ENCODE measurements at places on chromosomes 5 and 9.

- DNase-seq: no peak
Observed at GRCh38 chr5:176636426-176636825, 6.0 kb downstream of the EIF4E1B start.

GRCh38 chr9:108813951-108814601, 41.7 kb downstream of the ACTL7B start:
- peak; percentile 30 for DNase-seq

DNA sequence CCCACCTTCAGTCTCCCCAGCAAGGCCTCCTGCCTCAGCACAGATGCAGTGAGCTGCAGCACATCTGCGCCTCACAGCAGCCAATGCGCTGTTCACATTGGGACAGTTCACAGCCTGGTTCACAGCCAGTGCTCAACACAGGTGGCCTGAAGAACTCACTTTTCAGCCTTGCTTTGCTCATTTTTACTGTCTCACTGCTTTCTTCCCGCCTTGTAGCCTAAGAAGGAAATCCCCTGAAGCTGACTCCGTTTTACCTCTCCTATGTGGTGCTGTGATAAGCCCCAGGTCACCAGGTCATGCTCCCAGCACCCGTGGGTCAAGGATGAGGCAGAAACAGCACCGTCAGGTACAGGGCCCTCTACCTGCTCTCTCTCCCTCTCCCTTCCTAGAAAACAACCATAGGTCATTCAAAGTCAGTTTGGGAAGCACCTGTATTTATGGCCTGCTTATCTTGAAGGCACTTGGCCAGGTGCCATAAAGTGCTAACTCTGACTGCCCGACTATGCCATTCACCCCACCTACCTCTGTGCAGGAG, 1.1 kb downstream of the GCNT4 start:
- no peak for DNase-seq

DNA sequence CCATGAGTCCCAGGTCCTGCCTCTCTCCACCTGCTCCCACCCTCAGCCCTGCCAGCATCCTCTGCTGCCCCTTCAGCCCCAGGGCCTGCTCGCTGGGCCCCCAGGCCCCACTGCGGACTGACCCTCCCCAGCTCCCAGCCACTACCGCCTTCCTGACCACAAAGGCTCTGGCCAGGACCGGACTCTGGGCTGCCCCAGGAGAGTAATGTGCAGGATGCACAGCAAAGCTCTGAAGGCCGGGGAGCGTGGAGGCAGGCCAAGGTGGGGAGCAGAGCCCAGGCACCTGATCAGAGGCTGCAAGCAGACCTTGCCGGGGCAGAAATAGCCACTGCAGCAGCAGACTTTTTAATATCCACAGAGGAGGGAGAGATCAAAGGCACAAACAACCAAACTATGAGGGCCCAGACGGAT, 27.9 kb downstream of the IPPK start:
- DNase-seq: no peak

- DNase-seq: no peak
Observed at GRCh38 chr5:116388564-116389258, 185.9 kb downstream of the SEMA6A start.

- DNase-seq: no peak
Observed at GRCh38 chr9:131477367-131477766, 25.4 kb upstream of the POMT1 start.

DNA sequence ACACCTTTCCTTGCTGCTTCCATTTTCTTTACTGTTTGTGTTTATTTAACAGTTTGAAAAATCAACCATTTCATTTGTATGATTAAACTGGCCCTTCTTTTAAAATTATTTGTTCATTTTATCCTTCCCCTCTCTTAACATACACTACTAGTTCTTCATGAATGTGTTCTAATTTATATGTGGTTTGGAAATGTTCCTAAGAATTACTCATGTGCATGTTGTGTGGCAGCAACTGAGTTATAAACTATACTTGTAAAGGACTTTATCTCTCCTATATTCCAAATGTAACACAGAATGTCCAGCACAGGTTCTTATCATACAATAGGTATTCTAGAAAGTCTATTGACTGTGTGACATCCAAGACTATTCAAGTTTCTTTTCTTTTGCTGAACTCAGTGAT, 358.2 kb upstream of the MEF2C start:
- no peak for DNase-seq

DNA sequence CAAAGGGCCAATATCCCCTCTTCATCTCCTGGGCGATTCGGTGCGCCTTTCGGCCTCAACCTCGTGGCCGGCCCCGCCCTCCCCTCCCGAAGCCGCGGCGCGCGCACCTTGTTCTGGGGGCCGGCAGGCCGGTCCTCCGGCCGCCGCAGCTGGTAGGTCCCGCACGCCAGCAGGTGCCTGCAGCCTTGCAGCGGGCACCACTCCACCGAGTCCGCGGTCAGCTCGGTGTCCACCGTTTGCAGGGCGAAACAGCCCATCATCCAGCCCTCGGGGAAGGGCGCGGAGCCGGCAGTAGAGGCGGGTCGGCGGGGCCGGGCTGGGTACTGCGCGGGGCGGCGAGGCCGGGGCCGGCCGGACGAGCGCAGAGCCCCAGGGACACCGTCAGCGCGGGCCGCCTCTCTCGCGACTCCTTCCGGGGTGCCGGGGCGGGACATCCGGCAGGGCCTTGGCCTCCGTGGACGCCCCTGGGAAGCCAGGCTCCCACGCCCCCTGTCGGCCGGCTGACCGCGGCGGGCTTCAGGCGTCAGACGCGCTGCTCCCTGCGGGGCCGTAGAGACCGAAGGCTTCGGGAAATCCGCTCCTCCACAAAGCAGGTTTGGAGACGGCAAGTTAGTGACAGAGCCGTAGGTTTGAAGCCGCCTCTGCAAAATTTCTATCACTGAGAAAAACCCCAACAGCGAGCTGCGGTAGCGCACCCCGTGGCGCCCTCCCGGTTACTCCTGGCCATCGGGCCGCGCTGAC, at the start of gene DPH7:
Gene DPH7 (minus strand): TSS at position 408 of the 741 bp plus-strand sequence. CDS start 148 bp downstream, at position 260.
- peak; percentile 31 for DNase-seq

DNA sequence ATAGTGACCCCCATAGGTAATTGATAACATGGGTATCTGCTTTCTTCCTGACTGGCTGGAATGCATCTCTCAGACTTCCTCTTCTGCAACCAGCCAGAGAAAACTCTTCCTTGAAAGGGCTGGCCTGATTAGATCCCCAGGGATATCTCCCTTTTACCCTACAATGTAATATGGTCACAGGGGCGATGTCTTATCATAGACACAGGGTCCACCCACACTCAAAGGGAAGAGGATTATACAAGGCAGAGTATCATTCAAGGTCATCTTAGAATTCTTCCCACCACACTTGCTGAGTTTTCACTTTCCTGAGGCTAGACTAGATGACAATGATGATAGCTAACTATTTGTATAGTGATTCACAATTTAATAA, 33.2 kb downstream of the TTLL11 start:
- no peak for DNase-seq

- DNase-seq: no peak
Observed at GRCh38 chr5:68848091-68848490, 245.7 kb upstream of the SLC30A5 start.

- no peak for DNase-seq
Observed at GRCh38 chr5:93673316-93673954, 68.0 kb downstream of the POU5F2 start.

- no peak for DNase-seq
Observed at GRCh38 chr9:11190719-11191118, 577.9 kb upstream of the PTPRD start.

DNA sequence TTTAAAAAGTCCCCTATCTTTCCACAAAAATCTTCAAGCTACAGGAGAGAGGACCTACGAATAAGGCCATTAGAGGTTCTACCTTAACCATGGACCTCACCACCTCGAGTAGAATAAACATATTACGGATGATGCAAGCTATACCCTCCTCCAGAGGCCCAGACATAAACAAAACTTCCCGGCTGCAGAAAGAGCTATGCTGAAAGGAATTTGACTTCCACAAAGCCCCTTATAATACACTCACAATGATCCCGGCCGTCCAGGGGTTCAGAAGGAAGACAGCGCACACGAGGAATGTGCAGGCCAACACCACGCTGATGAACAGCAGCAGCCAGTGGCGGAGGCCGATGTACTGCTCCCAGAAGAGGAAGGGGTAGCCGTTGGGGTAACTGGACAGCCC, 59.0 kb downstream of the PTCH1 start:
- DNase-seq: peak; percentile 26

- DNase-seq: no peak
Observed at GRCh38 chr5:37172957-37173356, 76.2 kb downstream of the CPLANE1 start.

DNA sequence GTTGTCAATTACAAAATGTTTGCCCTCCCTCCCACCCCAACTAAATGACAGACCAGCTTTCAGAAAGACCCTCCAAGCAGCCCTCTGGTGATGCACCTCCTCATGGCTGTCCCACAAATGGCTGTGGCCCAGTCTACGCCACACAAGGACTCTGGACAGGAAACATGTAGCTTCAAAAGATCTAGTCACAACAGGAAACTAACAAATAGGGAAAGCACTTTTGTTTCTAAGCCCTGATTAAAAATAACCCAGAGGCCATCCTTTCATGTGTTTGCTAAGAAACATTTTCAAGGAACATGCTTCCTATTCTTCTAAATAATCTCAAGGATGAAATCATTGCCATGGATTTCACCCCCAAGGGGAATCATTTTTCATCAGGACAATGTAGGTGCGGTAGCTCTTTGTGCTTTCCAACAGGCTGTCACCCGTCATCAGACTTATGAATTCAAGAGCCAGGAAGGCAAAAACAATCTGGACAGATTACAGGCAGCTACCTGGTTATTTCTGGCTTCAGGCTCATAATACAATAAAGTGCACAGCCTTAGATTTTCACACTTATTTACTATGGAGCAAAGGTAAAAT, 20.1 kb downstream of the PCSK1 start:
- no peak for DNase-seq

- no peak for DNase-seq
Observed at GRCh38 chr5:135149229-135149955, 115.4 kb upstream of the PITX1 start.

DNA sequence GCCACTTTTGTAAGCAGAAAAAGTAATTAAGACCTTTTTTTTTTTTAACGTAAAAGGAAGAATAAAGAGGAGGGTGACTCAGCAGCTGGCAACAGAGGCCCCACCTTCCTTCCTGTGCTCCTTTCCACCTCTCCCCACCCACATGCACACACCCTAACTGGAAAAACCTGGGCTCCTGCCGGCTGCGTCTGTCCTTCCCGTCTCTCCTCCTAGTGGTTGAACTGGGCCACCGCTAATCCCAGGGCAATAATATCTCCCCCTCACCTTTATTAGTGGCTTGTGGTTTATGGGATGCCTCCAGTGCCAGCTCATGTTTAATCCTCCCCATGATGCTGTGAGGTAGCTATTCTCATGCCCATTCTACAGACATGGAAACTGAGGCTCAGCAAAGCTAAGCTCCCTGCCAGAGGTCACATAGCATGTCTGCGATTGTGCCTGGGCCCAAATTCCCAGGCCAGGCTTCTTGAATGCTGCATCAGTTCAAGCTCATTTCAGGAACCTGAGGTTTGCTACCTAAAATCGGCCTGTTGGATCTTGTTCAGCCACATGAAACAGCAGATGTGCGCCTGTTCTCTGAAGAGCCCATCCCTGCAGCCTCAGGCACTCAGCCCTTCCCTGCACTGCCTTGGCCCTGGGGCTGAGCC, 60.9 kb upstream of the IL17B start:
- DNase-seq: no peak

DNA sequence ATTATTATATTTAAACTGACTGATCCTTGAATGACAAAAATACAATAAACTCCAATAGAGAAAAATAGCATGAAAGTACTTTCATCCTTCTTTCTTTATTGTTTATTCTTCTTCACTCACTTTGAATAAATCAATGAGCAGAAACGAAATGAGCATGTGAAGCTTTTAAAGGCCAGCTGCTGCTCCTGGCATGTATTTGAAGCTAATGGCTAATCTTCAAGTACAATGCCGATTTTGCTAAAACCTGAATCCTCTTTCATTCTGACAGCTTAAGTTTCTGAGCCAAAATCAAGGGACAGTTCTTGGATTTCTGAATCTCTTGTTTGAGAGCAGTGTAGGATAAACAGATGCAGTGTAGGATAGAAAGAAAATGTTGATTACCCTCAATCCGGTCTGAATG, 237.3 kb downstream of the CDH10 start:
- DNase-seq: no peak

- no peak for DNase-seq
Observed at GRCh38 chr9:80789831-80790230, 899.5 kb downstream of the TLE1 start.

DNA sequence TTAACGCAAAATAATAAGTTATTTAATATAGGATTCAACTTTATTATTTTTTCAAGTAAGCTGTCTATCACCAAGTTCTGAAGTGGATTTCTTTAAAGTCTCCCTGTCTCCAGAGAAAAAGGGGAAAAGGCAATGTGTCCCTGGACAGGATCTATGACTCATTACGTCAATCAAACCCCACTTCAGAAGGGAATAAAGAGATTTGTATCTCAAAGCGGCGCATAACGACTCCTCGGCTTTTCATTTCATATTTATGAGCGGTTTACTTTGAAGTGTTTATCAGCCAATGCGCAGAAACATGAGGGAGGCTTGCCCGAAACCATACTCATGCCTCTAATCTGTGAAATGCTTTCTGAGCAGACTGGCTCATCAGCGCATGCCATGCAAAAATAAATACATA, 938.6 kb upstream of the WWC1 start:
- DNase-seq: no peak

- no peak for DNase-seq
Observed at GRCh38 chr5:33023649-33024048, 312.5 kb downstream of the NPR3 start.

DNA sequence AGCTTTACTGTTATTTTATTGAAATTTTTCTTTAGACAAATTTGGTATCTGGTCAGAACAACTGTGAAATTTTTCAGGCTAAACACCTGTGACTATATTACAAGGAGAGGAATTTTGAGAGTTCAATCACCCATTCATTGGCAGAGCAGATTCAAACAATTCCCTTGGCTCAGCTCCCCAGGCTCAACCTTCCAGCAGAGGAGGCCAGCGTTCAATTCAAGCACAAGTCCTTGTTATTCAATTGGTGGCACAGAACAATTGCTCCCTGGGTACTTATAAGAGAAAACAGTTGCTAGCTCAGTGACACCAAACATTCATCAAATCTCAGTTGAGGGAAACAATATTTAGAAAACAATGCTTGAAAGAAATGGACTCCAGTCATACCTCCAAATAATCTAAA, 83.3 kb downstream of the SUSD1 start:
- no peak for DNase-seq

- DNase-seq: peak; percentile 35
Observed at GRCh38 chr9:75658301-75658905, 232.1 kb upstream of the PCSK5 start.

DNA sequence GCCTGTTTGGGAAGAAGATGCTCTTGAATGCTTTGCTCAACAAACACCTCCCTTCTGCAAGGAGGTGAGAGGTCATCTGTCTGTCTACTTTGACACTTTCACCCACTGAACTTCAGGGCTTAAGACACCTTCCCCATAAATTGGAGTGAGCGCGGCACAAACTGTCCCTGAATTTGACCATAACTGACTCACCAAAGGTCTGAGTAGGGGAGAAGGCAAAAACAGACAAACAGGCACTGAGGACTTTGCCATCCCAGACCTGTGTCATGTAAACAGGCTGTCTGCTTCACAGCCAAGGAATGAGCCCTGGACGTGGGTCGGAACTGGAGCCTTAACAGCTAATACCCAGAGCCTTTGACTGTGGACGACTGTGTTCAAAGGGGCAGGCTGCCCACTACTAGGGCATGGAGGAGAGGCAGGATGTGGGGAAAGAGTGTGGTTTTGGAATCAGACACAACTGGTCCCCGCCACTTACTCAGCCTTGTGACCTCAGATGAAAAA, 320.9 kb upstream of the KLF4 start:
- DNase-seq: no peak

- no peak for DNase-seq
Observed at GRCh38 chr9:87796196-87796595, 70.3 kb downstream of the CTSL start.

Data from non-pigmented ciliary epithelial cell (primary cell).